GM10248 (cell line): ENCODE measurements at places on chromosomes 7 and 10.
A peak's percentile ranks its signal among the peaks of the same experiment; 100 is the strongest.

DNA sequence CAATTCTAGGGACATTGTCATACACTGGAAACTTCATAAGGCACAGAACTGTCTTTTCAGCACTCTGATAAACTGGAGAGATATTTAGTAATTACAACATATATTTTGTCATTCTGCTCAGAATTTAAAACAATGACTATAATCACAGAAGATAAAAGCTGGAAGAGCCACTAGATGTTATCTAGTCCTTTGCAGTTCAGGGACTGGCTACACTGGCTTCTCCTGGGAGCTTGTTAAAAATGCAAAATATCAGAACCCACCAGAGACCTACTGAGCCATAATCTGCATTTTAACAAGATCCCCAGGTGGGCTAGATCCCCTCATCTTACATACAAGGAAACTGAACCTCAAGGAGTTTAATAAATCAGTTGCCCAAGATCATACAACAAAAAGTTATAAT, 32.3 kb downstream of the IDE start:
- no peak for DNase-seq

GRCh38 chr10:59878289-59878688, 28.1 kb downstream of the CCDC6 start:
- DNase-seq = no peak

- no peak for DNase-seq
Measured at GRCh38 chr10:1121271-1121970, 65.2 kb downstream of the WDR37 start.

DNA sequence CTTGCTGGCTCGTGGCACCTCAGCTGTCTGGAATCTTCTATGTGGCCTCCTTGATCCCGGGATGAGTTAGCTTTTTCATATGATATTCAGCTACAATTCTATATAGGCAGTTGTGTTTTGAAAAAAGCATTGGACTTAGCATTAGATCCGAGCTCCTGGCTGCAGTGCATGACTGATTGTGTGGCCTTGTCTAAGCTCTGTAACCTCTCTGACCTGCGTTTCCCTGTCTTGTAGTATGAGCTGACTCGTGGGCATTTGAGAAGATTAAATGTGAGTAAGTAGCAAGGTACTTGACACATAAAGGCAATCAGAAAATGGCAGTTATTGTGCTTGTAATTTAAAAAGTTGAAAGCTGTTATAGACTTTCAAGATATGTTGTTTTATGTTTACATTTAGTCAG, 85.9 kb downstream of the CCNY start:
- DNase-seq = no peak

DNA sequence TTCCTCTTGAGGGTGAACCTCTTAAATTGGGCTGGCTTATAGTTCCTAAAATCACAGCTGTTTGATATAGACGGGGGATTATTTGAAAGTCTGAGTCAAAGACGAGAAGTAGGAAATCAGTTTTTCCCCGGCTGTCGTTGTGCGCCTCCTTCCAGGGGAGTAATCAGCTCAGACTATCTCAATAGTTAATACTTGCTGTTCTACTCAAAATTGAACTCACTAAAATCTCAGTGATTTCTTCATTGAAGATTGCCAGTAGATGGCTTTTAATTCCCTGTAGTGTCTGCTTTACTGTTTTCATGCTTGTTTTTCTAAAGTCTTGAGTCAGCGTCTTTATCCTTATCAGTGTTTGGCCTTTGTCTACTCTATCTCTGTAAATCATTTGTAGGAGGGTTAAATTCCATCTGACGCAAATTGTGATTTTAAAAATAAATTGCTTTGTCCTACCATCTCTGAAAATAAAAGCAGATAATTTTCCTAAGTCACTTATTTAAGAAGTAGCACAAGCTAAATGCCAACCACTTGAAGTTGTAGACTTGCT, 47.3 kb downstream of the CNNM2 start:
- no peak for DNase-seq

GRCh38 chr10:37619336-37619735, 238.1 kb downstream of the ZNF248 start:
- DNase-seq = no peak

DNA sequence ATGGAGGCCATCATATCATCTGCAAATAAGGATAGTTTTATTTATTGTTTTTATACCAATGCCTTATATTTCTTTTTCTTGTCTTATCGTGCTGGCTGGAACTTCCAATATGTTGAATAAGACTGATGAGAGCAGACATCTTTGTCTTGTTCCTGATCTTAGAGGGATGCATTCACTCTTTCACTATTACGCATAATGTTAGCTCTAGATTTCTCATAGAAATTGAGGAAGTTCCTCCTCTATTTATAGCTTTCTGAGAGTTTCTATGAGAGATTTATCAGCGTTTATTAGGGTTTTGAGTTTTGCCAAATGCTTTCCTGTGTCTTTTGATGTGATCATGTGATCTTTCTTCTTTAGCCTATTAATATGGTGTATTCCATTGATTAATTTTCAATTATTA, 49.3 kb downstream of the COL28A1 start:
- no peak for DNase-seq

- DNase-seq = peak; percentile 67
Measured at GRCh38 chr10:32317795-32318357, 29.1 kb downstream of the EPC1 start.

- DNase-seq = no peak
Measured at GRCh38 chr7:27914409-27914808, 174.4 kb downstream of the TAX1BP1 start.

- DNase-seq = no peak
Measured at GRCh38 chr7:64558781-64559180, 4.1 kb downstream of the ZNF680 start.

GRCh38 chr7:30389791-30390190, 88.8 kb downstream of the NOD1 start:
- no peak for DNase-seq

DNA sequence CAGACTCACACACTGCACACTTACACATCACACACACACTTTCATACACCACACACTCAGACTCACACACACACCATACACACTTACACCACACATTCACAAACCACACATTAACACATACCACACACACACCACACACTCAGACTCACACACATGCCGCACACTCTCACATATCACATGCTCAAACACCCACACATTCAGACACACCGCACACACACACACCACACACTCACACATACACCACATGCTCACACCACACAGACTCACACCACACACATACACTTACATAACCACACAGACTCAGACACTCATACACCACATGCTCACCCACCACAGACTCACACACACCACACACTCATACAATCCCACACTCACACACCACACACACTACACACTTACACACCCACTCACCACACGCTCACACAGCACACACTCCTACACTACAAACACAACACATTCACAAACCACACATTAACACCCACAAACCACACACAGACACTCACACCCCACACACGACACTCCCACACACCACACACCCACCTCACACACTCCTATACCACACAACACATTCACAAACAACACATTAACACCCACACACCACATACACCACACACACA, 125.4 kb downstream of the EVX1 start:
- no peak for DNase-seq

GRCh38 chr7:81150951-81151361, 232.1 kb upstream of the SEMA3C start:
- no peak for DNase-seq

DNA sequence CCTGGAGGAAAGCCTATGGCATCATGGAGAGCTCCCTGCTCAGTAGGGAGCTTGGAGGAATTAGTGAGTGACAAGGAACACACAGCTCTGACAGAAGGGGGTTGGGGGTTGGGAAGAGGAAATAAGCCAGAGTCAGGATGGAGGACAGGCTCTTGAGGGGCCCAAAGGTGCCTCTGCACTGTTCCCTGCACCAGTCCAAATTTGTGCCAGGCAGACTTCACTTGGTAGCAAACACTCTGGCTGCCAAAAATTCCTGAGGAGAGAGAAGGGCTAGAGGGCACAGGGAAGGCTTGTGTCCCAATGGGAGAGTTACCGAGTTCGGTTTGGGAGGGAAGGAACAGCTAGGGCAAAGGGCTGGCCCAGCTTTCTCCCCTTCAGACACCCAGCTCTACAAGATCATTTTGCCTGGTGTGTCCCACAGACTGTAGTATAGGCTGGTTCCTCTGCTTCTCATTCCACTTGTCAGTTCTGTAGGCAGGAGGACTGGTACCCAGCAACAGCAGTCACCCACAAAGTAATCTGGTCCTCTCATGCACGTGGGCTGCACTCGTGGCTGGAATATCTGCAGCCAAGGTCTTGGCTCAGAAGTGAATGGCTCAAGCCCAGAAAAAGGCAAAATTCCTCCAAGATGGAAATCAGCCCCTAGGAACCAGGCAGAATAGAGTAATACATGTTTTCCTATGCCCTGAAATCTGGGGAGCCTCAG, 8.0 kb upstream of the KCNIP2 start:
- no peak for DNase-seq

DNA sequence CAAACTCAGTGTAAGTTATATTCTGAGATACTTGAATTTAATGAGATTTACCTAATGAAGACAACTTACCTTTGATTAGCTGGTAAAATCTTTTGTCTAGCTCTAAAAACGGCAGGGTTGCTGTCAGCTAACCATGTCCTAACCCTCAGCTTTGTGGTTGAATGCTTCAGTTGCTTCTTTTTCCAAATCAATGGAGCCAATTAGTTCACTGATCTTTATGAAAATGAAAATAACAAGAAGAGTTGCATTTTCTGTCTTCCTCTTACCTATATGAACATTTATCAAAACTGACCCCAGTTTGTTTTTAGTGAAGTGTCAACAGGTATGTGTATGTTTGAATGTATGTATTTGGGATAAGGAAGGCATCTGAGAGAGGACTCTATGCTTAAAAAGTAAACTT, 253.1 kb upstream of the MTPN start:
- no peak for DNase-seq

GRCh38 chr7:2926120-2926895, 82.2 kb upstream of the GNA12 start:
- no peak for DNase-seq

DNA sequence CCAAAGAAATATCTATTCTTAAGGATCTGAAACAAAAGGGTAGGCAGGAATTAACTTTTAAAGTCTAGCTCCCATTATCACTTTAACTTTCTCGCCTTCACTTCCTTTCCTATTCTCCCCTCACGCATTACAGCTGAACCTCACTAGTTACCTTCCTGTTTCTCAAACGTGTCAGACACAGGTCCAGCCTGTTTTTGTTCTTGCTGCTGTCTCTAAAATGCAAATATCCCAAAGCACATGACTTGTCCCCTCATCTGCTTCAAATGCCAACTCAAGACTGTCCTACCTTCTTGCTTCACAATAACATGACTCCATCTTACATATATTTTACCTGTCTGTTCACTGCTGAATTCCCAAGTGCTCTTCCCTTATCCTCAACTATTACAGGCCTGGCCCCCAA, 17.6 kb downstream of the ZDHHC6 start:
- DNase-seq = no peak

DNA sequence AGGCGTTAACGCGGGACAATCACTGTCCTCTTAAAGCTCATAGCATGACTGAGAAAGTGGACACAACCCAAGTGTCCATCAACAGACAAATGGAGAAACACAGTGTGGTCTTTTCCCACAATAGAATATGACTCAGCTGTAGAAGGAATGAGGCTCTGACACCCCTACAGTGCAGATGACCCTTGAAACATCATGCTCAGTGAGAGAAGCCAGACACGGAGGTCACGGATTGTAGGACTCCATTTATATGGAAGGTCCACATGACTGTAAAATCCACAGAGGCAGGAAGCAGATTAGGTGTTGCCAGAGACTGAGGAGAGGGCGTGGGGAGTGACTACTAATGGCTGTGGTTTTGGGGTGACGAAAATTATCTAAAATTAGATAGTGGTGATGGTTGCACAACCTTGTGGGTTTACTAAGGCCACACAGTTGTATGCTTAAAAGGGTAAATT, 6.1 kb upstream of the NCAPG2 start:
- no peak for DNase-seq

GRCh38 chr10:128883231-128884032, 583.6 kb upstream of the MGMT start:
- no peak for DNase-seq

- no peak for DNase-seq
Measured at GRCh38 chr7:55171157-55171556, 152.3 kb downstream of the EGFR start.

- no peak for DNase-seq
Measured at GRCh38 chr10:116925056-116925455, 75.8 kb downstream of the ENO4 start.

- DNase-seq = no peak
Measured at GRCh38 chr7:151711906-151712809, 164.8 kb downstream of the PRKAG2 start.

DNA sequence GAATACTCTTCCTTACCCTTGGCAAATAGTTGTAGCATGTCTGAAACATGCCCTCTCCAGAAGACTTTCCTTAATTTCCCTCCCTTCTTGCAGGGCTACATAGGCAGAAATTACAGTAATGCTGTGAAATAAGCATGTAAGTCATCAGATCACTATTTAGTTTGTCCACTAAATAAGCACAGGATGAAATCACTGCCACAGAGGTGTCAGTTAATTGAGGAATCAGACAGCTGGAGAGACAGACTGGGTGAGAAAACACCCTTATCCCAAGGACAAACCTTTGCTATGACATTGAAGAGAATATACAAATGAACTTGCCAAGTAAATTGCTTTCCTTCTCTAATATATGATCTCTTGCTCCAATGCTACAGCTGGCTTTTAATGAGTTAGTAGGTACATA, 129.3 kb downstream of the CHRM2 start:
- no peak for DNase-seq

- peak; percentile 51 for DNase-seq
Measured at GRCh38 chr10:48577158-48577557, 27.7 kb downstream of the ARHGAP22 start.

GRCh38 chr7:46932676-46933424, 649.1 kb downstream of the TNS3 start:
- DNase-seq = no peak

GRCh38 chr7:139659922-139660316, 117.9 kb downstream of the HIPK2 start:
- no peak for DNase-seq

DNA sequence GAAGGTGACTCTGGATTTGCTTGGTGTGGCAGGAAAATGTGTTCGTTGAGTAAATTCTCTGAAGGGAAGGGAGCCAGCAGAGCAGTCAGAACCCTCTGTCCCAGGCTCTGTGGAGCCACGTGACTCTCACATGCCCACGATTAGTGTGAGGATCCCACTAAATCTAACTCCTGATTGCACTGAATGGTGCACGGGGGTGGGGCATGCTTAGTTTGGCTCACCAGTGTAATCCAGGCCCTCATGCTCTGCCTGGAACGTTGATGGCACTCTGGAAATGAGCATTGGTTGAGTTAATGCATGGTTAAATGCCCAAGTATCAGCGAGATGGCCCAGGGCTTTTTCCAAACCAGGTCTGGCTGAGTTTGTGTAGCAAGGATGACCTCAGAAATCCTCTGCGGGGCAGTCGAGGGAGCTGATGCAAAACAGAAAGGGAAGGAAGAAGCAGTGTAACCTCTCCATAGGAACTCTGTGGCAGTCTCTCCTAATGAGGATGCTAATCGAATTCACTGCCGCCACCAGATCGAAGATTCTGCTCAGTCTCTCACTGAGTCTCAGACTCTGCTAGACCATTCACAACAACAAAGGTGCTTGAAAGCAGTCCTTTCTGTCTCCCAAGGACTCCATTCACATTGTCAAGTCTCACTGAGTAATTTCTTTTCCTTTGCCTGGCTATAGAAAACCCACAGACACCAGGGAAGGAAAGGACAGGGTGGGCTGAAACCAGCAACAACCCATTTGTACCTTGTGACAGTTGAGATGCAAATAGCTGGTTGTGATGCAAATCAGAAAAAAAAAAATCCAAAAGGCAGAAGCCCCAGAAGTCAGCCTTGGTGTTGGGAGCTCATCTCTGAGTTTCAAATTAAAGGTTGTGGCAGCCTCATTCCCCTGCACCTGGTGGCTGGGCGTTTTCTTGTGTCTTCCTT, 98.1 kb downstream of the C10orf105 start:
- DNase-seq = no peak

- no peak for DNase-seq
Measured at GRCh38 chr10:9811601-9812000, 1206.1 kb upstream of the CELF2 start.
